NCI-H524 treated with DMSO at 0.1 percent for 48 hours (cell line): ENCODE measurements at places on chromosomes 2 and 18.

DNA sequence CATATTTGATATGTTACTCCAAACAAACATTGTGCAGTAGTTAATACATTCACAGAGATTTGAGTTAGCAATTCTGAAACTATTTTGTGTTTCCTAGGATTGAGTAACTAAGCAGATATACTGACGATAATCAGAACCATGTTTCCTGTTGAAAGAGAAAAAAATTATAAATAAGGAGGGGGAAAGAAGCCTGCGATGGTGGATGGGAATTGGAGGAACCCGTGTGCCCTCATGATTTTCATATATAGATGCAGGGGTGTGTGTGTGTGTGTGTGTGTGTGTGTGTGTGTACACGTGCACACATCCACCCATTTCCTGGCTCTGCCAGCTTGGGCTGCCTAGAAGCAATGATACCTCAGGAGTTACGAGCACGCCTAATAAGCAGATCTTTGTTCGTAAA lies 56.9 kb downstream of the LPIN2 start:
- no peak for DNase-seq

- peak; percentile 36 for DNase-seq
Observed at GRCh38 chr2:60320724-60321123, 232.7 kb downstream of the BCL11A start.

GRCh38 chr2:127656569-127657231 lies 10.7 kb downstream of the GPR17 start:
- no peak for DNase-seq

- DNase-seq = no peak
Observed at GRCh38 chr18:48992133-48992532, 41.4 kb upstream of the SMAD7 start.

DNA sequence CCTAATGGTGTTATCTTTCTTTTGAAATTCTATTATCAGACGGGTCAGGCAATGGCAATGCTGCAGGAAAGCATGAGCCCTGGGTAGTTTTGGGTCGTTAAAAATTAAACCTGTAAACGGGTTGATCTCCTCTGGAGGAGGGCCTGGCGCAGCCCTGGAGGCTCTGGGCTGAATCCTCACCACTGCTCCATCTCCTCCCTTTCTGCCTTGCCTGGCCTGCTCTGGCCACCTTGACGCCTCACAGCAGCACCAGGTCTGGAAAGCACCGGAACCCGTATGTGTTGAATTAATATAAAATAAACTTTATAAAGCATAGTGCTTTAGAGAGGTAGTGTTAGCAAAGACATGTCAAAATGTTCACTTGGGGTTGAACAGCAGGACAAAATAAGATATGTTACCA lies 316.1 kb downstream of the LNPK start:
- DNase-seq = no peak

GRCh38 chr18:79400091-79400590 lies 4.4 kb downstream of the NFATC1 start:
- no peak for DNase-seq

DNA sequence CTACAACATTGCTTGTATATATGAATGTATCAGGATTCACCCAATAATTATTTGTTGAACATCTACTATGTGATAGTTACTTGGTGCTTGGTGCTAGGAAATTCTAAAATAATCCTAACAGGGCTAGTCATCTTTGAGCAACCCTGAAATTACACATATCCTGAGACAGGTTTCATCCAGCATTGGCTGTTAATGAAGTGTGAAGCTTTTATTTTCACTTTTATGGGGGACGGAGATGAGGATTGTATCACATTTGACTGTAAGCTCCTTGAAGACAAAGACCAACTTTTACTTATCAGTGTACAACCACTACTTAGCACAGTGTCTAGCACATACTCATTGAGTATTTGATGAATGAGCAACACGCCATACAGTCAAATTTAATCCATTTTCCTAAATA lies 6.8 kb upstream of the GALM start:
- no peak for DNase-seq

GRCh38 chr2:65220432-65221131 lies 7.0 kb upstream of the ACTR2 start:
- DNase-seq = no peak

DNA sequence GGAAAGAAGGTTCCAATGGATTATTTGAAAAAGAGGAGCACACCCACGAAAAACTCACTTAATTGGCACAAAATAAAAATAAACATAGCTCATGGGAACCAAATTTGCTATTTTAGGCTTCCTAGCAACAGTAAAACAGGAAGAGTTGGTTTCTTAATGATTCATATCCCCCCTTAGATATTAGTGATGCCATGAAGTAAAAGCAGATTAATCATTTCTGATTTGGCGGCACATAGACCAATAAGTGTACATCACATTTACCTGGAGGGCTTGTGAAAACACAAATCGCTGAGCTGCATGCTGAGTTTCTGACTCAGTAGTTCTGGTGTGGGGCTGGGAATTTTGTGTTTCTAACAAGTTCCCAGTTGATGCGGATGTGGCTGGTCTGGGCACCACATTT lies 260.4 kb downstream of the SLC4A3 start:
- DNase-seq = no peak

GRCh38 chr18:58862356-58862755 lies 2.3 kb upstream of the ZNF532 start:
- no peak for DNase-seq

- DNase-seq = no peak
Observed at GRCh38 chr2:101793277-101793969, 95.9 kb downstream of the MAP4K4 start.

DNA sequence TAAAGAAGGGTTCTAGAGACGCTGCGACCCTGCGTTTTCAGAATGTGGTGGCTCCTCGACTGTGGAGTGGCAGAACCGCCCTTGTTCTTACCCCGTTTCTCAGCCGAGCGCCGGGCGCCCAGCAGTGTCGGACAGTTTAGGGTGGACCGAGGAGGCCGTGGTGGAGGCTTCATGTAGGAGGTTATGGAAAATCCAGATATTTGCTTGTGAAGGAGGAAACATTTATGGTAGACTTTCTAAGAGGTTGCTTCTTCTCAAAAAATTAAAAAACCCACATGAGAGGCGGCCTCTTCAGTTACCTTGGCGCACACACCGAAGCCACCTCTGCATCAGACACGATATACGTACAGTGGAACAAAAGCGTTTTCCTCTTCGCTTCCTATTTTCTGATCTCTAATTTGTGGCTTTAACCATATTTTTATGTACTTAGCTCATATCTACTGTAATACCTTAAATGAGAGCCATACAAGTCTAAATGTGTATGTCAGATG lies 120.8 kb downstream of the NFATC1 start:
- no peak for DNase-seq

DNA sequence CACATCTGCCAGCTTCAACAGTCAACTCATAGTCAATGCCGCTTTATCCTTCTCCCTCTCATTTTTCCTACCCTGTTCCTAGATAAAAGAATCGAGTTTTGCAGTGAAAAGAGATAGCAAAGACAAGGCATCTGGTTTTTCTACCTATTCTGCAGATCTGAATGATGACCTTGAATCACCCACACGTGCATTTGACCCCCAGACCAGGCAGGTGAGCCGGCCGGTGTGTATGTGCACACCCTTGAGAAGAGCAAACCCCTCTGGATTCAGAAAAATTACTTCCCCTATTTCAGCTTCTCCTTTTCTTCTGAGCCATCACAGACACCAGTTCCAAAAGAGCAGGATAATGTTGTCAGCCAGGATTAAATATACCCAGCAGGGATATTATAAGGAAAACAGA lies 115.6 kb upstream of the ST6GAL2 start:
- no peak for DNase-seq

- no peak for DNase-seq
Observed at GRCh38 chr2:107622741-107623310, 203.9 kb upstream of the RGPD4 start.
